Stomach (tissue), 19 donors: ENCODE measurements at places on chromosomes 7 and 10.

DNA sequence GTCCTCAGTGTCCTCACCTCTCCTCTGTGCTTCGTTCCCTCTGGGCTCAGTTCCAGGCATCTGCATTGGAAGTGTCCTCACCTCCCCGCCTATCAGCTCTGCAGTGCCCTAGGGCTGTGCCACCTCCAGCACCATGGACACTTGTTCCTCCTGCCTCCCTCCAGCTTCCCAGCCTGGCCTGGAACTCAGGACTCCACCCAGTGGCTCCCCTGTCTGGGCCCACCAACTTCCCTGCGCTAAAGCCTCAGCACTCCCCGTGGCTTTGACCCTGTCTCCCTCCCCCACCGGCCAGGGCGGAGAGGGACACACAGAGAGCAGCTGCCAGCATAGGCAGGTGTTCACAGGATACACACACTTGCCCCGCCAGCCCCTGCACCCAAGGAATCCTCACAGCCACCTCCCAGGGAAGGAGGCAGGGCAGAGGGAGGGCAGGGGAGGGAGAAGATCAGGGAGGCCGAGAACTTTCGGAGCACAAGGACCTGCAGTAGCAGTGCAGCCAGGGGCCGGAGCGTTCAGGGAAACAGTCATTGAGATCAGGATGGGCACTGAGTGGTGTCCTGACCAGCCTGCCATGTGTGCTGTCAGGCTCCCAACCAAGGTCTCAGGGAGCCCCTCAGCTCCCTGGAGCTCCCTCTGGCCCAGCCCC lies 31.3 kb downstream of the ANXA8 start:
- no peak for DNase-seq

- peak; percentile 18 for DNase-seq
Observed at GRCh38 chr10:132096863-132097478, 31.2 kb downstream of the JAKMIP3 start.

DNA sequence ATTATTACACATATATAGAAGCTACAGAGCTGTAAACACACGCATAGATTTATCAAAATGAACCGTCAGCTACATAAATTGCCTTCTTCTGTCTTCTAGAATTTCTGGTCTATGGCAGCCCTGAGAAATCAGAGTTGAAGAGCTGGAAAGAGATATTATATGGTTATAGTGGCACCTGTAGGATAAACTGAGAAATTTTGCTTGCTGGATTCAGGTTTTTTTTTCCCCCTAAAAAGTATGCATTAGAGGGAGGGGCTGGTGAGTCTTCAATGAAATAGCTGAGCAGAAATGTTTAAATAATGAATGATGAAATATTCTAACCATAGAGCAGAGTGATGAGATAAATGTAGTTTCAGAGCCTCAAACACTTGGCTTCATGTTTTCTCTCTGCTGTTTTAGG lies 78.0 kb upstream of the DYNC1I1 start:
- no peak for DNase-seq

GRCh38 chr7:1407892-1408291 lies 51.4 kb downstream of the MICALL2 start:
- no peak for DNase-seq

GRCh38 chr10:5461914-5462840 lies 37.2 kb downstream of the CALML5 start:
- peak; percentile 36 for DNase-seq

DNA sequence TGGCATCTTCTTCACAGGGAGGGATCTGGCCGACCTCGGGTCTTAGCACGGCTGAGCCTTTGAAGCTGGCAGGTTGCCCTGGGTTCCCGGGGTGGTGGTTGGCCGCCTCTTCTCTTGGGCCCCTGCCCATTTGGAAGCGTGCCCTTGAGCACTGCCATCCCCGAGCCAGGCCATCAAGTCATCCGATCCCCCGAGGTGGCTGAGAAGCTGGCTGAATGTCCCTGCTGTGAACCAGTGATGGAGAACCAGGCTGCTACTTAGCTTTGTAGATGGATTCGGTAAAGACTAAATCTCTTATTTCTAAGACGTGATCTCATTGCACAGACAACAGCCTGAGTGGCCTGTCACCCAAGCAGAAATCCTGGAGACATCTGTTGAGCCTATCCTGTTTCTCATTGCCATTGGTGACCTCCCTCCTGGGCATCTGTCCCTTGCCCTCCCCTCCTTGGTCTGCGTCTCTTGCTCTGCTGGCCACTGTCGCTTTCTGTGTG lies 74.3 kb downstream of the GRK5 start:
- DNase-seq: peak; percentile 60

DNA sequence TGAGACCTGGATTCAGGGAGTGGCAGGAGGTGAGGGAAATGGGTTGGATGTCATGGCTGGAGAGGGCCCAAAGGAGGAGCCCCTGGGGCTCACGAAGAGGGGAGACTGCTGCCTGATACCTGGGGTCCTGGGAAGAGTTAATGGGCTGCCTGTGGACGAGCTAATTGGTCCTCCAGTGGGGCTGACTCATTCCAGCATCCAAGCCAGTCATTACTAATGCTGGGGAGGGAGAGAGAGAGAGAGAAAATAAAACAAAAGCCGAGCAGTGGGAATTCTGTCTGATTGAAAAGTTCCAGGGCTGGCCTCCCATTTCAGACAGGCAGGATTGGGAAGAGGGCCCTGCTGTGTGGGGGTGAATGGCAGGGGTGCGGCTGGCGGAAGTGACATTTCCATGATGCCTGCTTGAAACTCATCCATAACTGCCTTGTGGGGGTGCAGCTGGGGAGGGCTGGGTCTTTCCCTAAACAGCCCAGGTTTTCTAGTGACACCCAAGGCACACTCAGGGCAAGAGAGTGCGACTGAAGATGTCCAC lies 297.8 kb downstream of the RPS24 start:
- DNase-seq: peak; percentile 62

DNA sequence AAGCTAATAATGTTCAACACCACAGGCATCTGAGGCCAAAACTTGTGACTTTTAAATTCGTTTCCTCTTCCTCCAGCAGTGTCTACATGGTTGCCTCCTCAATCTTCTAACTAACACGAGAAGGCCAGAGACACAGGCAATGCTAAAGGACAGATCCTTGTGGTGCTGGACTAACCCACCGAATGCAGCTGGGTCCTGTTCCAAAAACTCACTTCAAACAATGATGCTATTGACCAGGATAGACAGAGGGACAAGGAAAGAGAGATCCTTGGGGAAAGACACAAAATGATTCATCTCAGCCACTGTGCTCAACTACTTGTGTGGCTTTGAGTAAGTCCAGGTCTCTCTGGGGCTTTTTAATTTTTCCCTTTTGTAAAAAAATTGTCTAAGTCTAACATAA lies 107.6 kb downstream of the KCNMA1 start:
- no peak for DNase-seq

GRCh38 chr7:139916717-139917395 lies 87.8 kb downstream of the TBXAS1 start:
- DNase-seq: no peak

GRCh38 chr10:75495434-75496190 lies 64.2 kb downstream of the LRMDA start:
- DNase-seq: no peak

DNA sequence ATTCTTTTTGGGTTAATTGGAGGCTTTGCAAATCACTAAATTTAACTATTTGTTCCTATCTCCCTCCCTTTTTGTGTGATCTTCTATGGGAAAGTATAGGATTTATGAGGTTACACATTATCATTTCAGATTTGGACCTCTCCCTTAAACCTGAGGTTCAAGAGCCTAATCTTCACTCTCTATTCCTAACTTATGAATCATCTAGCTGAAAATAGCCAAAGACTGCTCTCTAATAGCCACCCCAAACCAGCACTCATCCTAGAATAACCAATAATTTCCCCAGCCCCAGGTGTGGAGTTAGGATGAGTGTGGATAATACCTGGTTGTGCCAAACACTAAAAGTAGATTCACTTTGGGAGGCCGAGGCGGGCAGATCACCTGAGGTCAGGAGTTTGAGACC lies 499.2 kb downstream of the GFRA1 start:
- no peak for DNase-seq

DNA sequence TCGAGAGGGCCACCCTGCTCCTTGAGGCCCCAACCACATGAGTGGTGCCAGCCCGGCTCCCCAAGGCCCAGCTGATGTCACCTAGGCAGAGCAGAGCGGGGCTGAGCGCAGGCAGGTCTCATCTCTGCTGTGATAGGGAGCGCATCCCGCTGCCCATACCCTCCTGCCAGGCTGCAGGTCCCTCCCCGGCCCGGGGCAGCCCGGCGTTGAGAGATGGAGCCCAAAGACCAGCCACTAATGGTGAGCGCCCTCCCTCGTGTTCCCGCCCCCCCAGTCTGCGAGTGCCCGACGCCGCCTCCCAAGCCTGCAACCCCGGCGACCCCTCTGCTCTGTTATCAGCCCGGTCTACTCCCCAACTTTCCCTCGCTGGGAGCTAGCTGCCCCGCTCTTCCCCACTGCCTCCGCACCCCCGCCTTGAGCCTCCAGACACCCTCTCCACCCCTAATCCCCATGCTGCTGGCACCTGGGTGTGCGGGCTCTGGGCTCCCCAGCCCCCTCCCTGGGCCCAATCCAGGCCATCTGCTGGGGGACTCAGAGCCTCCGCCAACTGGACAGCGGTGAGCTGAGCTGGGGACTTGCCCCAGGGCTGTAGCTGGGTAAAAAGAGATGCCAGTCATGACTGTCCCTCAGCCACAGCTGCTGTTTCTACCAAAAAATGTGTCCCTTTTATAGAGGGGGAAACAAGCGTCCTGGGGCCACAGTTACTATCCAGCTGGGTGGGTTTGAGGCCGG lies 19.7 kb upstream of the CHST12 start:
- DNase-seq: no peak
